ENCODE measurements at places on chromosomes 7 and 10.

GRCh38 chr7:92652536-92652935, 62.3 kb upstream of the FAM133B start:
- no peak for DNase-seq

GRCh38 chr7:2807845-2808772, 36.0 kb downstream of the GNA12 start:
- no peak for DNase-seq

GRCh38 chr10:121340271-121340831, 257.9 kb downstream of the FGFR2 start:
- no peak for DNase-seq

GRCh38 chr10:11110539-11110938, 92.9 kb downstream of the CELF2 start:
- DNase-seq = no peak

DNA sequence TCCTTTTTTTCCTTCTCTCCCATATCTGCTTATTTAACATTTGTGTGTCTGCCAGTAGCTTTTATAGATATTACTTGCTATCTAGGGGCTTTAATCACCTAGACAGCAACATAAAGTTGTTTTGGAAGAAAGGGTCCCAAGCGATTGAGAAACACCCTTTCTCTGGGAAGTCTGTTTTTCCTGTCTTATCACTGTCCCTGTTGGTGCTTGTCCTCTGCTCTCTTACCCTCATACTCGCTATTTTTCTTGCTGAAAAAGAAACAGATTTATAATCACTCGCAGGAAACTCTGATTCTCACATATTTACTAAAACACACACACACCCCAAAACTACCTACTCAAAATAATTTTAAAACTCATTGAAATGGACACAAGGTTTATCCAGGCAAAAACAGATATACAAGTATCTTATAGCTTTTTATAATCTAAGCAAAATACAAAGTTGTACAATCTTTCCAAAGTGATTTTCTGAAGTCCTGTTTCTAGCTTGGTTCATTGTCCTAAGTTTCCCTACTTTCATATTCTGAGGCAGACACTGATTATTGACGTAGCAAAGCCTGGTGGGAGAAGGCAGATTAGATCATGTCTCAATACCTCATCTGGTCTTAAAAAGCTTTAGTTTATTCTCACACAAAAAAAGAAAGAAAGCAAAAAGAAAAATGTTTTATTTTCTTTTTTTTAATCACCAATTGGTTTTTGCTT, 157.3 kb downstream of the CACNA2D1 start:
- DNase-seq = no peak

GRCh38 chr7:2523461-2523936, 3.9 kb downstream of the LFNG start:
- no peak for DNase-seq

GRCh38 chr7:26619348-26619984, 244.9 kb downstream of the SKAP2 start:
- DNase-seq = no peak

GRCh38 chr10:69568472-69569395, 4.5 kb downstream of the NEUROG3 start:
- no peak for DNase-seq

GRCh38 chr10:19488592-19489280, 327.5 kb upstream of the PLXDC2 start:
- DNase-seq = no peak

- DNase-seq = no peak
Measured at GRCh38 chr7:37089972-37090371, 358.7 kb downstream of the ELMO1 start.

DNA sequence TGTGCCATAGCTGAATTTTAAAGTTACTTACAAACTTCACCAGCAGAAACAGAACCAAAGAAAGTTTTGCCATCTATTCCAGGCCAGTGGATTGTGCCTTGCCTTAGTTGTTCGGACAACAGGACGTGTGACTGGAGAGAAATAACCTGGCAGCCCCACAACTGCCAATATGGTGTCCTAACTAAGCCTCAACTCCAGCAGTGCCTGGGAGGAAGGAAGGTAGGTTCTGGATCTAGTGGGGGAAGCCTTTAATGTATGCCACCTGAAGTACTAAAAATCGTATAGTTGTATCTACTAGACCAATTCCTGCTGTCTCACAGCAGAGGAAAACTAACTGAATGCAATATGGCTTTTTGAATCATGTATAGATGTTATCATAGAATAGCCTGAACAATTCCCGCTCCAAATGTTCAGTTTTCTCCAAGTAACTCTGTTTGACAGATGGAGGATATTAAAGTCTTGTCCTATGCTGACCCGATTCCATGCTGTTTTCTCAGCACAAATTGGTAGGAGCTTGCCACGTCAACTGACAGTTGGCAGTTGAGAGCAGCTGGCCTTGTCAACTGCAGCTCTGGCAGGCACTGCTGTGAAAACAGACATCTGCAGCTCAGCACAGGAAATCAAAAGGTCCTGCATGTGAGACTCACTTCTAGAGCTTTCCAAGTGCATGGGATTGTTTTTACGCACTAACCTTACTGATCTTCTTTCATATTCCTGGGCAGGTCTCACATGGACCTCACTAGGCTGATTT, 84.5 kb upstream of the WNT16 start:
- no peak for DNase-seq

DNA sequence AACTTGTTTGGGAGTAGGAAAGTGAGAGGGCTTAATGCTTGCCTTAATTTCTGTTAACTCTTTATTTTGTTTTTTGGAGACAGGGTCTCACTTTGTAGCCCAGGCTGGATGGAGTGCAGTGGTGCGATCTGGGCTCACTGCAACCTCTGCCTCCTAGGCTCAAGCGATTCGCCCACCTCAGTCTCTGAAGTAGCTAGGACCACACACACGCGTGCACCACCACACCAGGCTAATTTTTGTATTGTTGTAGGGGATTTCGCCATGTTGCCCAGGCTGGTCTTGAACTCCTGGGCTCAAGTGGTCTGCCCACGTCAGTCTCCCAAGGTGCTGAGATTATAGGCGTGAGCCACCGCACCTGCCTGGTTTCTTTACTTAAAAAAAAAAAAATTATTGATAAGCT, 1.9 kb downstream of the PPP2R2D start:
- no peak for DNase-seq

- DNase-seq = no peak
Measured at GRCh38 chr7:118026791-118027190, 153.6 kb upstream of the CTTNBP2 start.

- no peak for DNase-seq
Measured at GRCh38 chr10:80502621-80503583, 34.8 kb upstream of the SH2D4B start.

DNA sequence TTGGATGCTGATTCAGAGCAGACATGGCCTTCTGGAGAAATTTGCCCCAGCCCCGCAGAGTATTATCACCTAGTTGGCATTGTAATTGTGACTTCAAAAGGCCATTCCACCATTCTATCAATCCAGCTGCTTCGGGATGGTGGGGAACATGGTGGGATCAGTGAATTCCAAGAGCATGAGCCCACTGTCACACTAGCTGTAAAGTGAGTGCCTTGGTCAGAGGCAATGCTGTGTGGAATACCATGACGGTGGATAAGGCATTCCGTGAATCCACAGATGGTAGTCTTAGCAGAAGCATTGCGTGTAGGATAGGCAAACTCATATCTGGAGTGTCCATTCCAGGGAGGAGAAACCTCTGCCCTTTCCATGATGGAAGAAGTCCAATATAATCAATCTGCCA, 13.3 kb upstream of the TMEM248 start:
- DNase-seq = no peak

DNA sequence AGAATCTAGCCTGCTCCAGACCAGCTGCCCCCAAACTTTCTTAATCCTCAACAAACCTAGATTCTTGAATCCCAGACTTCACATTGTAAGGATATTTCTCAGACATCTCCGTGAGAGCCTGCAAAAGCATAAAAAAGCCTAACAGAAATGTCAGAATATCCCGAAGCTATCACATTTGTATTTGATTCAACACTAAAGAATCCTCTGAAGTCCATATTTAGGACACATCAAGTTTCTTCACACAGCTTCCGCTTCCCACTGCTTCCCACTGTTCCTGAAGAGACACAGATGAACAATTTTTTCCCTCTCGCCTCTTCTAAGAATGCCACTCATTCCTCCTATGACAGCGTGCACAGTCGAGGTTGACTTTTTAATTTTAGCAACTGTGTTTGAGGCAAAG, 396.2 kb upstream of the IGFBP3 start:
- no peak for DNase-seq

GRCh38 chr7:69374044-69374425, 224.2 kb upstream of the AUTS2 start:
- DNase-seq = no peak

GRCh38 chr7:266851-267840, 22.8 kb upstream of the FOXL3 start:
- no peak for DNase-seq

DNA sequence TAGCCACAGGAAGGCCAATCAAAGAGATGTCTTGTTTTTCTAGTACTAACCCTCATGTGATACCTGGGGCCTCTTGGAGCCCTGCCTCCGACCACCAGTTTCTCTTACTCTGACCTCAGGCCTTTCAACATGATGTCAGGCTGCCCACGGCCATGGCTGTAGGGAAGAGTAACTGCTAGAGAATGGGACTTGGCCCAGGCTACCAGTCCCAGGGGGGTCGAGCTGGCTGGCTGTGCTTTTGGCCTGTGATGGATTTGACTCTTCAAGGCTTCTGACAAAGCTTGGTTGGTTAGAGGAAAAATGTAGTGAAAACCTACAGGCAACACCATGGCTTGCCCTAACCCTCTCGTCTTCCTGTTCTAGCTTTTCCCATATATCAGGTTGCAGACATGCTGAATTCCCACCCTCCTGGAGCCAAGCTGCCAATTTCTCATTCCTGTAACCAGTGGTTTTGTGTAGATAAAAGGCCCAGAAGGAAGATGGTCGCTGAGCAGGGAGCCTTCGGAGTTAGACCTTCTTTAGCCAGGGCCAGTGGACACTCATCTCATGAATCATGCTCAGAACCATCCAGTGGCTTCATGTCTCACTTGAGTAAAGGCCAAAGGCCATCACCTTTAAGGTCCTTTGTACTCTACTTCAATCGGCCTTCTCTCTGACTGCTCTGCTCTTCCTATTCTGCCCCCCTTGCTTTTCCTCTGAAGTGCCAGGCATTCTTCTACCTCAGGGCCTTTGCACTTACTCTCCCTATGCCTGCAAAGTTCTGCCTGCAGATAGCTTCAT, 19.7 kb downstream of the SUFU start:
- DNase-seq = no peak

- no peak for DNase-seq
Measured at GRCh38 chr7:150363370-150363769, 5.3 kb upstream of the REPIN1 start.

DNA sequence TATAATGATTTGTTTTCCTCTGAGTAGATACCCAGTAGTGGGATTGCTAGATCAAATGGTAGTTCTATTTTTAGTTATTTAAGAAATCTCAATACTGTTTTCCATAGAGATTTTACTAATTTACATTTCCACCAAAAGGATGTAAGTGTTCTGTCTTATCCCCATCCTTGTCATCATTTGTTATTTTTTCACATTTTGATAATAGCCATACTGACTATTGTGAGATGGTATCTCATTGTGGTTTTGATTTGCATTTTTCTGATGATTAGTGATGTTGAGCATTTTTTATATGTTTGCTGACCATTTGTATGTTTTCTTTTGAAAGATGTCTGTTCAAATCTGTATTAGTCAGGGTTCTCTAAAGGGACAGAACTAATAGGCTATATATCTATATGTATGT, 160.0 kb upstream of the TMEM229A start:
- no peak for DNase-seq

- no peak for DNase-seq
Measured at GRCh38 chr7:126750207-126750911, 502.4 kb downstream of the GRM8 start.

DNA sequence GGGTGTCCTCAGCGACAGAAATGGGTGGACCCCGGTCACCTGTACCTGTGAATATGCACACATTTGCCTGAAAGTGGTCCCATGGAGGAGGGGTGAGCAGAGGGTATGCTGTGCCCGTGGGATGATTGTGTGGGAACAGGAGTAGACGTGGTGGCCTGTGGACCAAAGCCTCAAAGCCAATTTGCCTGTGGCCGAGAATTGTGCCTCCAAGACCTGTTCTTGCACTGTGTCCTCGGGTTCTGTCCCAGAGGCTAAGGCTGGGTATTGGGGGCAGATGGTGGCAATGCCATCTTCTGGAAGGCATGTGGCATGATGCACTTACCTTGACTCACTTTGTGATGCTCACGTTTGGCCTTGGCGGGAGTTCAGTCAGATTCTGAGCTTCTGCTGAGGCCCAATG, 351.0 kb downstream of the TCERG1L start:
- DNase-seq = no peak

- no peak for DNase-seq
Measured at GRCh38 chr7:42574685-42575084, 337.2 kb downstream of the C7orf25 start.

- DNase-seq = no peak
Measured at GRCh38 chr10:86086418-86086817, 280.2 kb downstream of the GRID1 start.

DNA sequence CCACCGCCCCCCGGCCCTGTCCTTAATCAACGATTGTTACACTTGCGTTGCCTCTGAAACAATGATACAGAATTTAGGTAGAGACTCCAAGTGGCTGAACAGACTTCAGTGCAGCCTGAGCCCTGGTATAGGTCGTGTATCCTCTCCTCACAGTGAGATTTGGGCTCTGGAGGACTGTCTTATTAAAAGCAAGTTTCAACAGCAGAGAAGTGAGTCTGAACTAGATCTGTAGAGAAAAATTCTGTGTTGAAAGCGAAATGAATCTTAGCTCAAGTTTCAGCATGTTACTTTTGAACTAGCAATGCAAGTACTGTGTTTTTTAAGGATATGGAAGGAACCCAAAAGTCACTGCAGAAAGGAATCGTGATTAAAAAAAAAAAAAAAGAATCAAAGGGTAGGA, 103.1 kb downstream of the HOXA1 start:
- DNase-seq = no peak

DNA sequence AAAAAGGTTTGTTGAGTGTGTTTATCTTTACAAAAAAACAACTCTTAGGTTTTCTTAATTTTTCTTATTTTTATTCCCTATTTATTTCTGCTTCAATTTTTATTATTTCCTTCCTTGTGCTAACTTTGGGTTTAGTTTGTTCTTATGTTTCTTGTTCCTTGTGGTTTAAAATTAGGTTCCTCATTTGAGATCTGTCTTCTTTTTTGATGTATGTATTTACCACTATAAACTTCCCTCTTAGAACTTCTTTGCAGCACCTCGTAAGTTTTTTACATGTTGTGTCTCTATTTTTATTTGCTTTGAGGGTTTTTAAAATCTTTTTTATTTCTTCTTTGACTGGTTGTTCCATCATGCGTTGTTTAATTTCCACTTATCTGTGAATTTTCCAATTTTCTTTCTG, 1217.1 kb upstream of the CELF2 start:
- DNase-seq = no peak

DNA sequence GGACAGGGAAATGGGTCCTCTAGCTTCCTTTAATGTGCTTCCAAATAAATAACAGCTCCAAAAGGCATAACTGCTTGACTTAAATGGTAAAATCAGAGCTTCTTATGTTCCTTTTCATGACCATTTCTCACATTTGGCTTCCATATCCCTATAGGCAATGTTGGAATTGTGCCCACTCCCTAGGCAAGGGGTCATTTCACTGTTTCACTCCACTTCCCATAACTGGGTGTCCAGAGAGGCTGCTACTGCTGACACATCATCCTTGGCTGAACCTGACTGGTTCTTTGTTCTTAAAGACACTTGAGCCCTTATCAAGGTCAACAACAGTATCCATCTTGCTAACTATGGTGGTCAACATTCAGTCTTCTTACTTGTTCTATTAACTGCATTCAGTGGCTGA, 37.1 kb downstream of the PRTFDC1 start:
- no peak for DNase-seq
